ENCODE measurements at places on chromosomes 2 and 18. TPM values are rescaled to one million over a fixed set of nuclear protein-coding genes. Genes with fewer than 3 reads are reported as not detected.

POTEI gene
- total RNA-seq: not detected

OR6B2 gene
- total RNA-seq: not detected

EFR3B gene
- 8.7 TPM for total RNA-seq

HMSD gene
- total RNA-seq: not detected

TTC31 gene
- 9.5 TPM for total RNA-seq

KLHL41 gene
- 163 TPM for total RNA-seq

GREB1L gene
- 12.3 TPM for total RNA-seq

SULT1C2 gene
- 1.9 TPM for total RNA-seq

PLA2R1 gene
- 2.3 TPM for total RNA-seq

IL1A gene
- not detected for total RNA-seq

TXNL4A gene
- total RNA-seq: 92.0 TPM

FAM110C gene
- total RNA-seq: 3.3 TPM

ARHGEF33 gene
- 0.14 TPM for total RNA-seq

ATP8B1 gene
- 8.6 TPM for total RNA-seq

RAB6C gene
- 0.16 TPM for total RNA-seq

Measured in left ventricle myocardium inferior (tissue), 1 donor.